ENCODE measurements at places on chromosomes 5 and 9. TPM values are rescaled to one million over a fixed set of nuclear protein-coding genes. Genes with fewer than 3 reads are reported as not detected.

DNA sequence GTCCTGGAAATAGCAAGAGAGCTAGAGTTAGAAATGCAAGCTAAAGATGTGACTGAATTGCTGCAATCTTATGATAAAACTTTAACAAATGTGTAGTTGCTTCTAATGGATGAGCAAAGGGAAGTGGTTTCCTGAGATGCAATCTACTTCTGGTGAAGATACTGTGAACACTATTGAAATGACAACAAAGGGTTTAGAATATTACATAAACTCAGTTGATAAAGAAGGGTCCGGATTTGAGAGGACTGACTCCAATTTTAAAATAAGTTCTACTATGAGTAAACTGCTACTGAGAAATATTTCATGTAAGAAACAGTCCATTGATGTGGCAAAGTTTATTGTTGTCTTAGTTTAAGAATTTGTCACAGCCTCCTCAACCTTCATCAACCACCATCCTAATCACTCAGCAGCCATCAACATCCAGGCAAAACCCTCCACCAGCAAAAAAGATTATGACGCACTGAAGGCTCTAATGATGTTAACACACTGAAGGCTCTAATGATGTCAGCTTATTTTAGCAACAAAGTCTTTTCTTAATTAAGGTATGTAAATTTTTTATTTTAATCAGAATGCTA, 376.2 kb downstream of the CDH10 start:
- no peaks in the 10 kb centered on the region for H3K4me1 ChIP-seq
- H3K27ac ChIP-seq, result no peak overlapping the region
- no peaks in the 10 kb centered on the region for H3K27me3 ChIP-seq

DNA sequence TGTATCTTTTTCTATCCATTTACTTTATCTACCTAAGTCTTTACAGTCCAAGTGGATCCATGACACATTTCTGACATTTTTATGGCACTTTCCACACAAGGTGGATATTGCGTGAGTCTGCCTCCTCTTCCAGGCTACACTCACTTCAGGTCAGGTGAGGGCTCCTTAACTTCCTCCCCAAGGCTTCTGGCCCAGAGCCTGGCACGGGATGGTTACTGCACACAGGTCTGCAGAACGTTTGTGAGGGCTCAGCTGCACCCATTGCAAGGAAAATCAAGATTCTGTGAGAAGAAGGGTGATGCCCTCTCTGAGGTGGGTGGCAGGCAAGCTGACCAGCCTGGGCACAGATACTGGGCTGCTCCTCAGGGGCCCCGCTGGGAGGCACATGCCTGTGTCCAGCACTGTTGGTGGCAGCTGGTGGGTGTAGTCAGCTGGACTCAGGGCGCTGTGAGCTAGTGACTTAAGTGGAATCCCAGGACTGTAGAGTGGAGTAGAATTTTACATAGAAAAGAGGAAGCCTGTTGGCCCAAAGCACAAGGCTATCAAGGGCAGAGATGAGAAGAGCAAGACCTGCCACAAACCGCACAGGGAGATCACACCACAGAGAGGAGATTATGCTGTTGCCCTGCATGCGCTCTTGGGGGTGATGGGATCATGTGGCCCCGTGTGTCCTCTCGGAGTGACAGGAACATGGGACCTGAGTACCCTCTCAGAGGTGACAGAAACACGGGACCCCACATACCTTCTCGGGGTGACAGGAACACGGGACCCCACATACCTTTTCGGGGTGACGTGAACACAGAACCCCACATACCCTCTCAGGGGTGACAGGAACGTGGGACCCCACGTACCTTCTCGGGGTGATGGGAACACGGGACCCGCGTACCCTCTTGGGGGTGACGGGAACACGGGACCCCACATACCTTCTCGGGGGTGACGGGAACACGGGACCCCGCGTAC, 21.3 kb downstream of the AHRR start:
- no peak overlapping the region for H3K27ac ChIP-seq
- DNase-seq, result no peak
- H3K27me3 ChIP-seq, result peaks cover 34% of the 10 kb centered on the region
- H3K4me3 ChIP-seq, result no peak overlapping the region

DNA sequence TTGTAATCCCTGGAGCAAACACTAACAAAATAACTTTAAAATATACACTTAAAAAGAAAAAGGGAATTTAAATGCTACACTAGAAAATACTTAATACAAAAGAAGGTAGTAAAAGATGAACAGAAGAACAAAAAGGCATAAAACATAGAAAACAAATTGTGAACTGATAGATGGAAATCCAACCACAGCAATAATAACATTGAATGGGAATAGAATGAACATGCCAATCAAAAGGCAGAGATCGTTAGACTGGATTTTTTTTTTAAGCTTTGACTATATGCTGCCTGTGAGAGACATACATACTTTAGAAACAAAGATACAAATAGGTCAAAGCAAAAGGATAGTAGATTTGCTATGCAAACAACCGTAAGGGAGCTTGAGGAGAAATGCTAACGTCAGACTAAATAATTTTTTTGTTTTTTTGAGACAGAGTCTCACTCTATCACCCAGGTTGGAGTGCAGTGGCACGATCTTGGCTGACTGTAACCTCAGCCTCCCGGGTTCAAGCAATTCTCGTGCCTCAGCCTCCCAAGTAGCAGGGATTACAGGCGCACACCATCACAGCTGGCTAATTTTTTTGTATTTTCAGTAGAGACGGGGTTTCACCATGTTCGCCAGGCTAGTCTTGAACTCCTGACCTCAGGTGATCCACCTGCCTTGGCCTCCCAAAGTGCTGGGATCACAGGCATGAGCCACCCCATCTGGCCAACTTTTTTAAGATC, 6.5 kb downstream of the ABO start:
- H3K4me1 ChIP-seq, result peaks cover 14% of the 10 kb centered on the region
- DNase-seq, result no peak
- peak overlapping the region; percentile 85 for H3K27ac ChIP-seq
- peaks cover 41% of the 10 kb centered on the region for H3K36me3 ChIP-seq

DNA sequence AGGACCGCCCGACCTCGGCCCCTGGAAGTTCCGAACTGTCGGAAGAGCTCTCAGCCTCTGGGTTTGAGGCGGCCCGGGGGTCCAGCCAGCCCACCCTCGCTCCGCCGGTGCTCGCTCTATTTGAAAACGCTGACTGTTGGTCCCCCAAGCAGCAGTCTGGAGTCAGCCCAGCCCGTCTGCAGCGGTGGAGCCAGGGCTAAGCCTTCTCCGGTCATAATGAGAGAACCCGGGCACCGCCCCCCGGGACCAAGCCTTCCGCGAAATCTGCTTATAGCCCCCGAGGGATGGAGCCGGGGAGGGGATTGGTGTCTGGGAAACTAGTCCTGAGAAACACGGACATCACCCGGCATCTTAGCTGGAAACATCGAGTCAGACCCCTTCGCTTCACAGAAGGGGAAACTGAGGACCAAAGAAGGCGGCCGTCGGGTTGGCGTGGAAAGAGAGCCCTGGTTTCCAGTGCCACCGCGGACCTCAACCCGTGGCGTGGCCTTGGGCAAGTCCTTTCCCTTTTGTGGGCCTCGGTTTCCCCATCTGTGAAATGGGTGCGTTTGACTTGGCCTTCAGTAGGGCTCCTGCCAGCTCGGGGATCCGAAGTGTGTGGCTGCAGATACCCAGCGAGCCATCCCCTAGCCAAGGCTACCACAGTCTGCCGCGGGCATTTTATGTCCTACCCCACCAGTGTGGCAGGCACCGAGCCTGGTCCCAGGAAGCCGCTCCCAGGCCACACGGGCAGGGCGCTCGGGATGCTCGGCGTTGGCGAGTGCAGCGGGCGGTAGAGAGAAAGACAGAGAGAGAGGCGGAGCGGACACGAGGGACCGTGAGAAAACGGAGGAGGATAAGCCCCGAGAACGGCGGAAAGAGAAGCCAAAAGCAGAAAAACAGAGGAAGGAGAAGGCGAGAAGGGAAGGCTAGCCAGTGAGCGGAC, 857 bp downstream of the ADAM19 start:
- no peak for DNase-seq
- peak overlapping the region; percentile 43 for H3K4me3 ChIP-seq
- peaks cover 20% of the 10 kb centered on the region for H3K4me1 ChIP-seq

- DNase-seq, result no peak
- H3K36me3 ChIP-seq, result no peaks in the 10 kb centered on the region
- no peak overlapping the region for H3K27ac ChIP-seq
- no peaks in the 10 kb centered on the region for H3K4me1 ChIP-seq
- no peak overlapping the region for H3K4me3 ChIP-seq
Observed at GRCh38 chr9:93223260-93224180, 39.6 kb downstream of the WNK2 start.

DNA sequence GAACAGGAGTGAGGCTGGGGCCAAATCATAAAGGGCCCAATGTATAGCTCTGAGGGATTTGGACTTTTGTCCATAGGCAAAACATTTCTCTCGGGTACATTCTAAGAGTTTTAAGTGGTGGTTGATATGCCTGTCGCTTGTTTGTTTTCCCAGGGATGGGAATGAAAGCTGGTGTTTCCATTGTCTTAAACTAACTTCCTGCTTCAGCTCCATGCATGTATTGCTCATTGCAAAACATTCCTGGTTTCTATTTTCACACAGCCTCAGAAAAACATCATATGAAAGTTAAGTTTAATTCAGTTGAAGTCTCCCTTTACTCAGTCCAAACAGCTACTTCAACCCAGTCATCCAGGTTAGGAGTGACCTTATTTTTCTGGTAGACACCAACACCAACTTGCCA, 235.0 kb downstream of the ACTL7B start:
- no peak overlapping the region for H3K27ac ChIP-seq
- no peaks in the 10 kb centered on the region for H3K4me1 ChIP-seq
- no peak overlapping the region for H3K4me3 ChIP-seq
- no peaks in the 10 kb centered on the region for H3K27me3 ChIP-seq
- H3K36me3 ChIP-seq, result no peaks in the 10 kb centered on the region
- no peak for DNase-seq

GRCh38 chr9:94829380-94830070, 103.0 kb downstream of the AOPEP start:
- H3K27ac ChIP-seq, result no peak overlapping the region
- no peak for DNase-seq
- H3K36me3 ChIP-seq, result no peaks in the 10 kb centered on the region

OR1Q1 gene
- total RNA-seq, result not detected

MOB3B gene
- total RNA-seq, result 11.7 TPM

CAPSL gene
- not detected for total RNA-seq

SPATA6L gene
- total RNA-seq, result not detected

ADAMTS12 gene
- total RNA-seq, result 0.11 TPM

CCDC69 gene
- total RNA-seq, result 7.6 TPM

TAF11L10 gene
- 0.53 TPM for total RNA-seq

Measured in K562 (cell line).